ENCODE measurements at places on chromosomes 16 and 17.

GRCh38 chr16:50709980-50710379 lies 16.6 kb downstream of the NOD2 start:
- no peak for DNase-seq

GRCh38 chr17:12553625-12554024 lies 112.1 kb upstream of the MYOCD start:
- DNase-seq = no peak

- no peak for DNase-seq
These were observed 70.6 kb upstream of the MED9 start for GRCh38 chr17:17406225-17406624.

- no peak for DNase-seq
These were observed 17.0 kb downstream of the CAVIN1 start for GRCh38 chr17:42405963-42406495.

GRCh38 chr16:58556678-58557077 lies 41.4 kb downstream of the SETD6 start:
- no peak for DNase-seq

DNA sequence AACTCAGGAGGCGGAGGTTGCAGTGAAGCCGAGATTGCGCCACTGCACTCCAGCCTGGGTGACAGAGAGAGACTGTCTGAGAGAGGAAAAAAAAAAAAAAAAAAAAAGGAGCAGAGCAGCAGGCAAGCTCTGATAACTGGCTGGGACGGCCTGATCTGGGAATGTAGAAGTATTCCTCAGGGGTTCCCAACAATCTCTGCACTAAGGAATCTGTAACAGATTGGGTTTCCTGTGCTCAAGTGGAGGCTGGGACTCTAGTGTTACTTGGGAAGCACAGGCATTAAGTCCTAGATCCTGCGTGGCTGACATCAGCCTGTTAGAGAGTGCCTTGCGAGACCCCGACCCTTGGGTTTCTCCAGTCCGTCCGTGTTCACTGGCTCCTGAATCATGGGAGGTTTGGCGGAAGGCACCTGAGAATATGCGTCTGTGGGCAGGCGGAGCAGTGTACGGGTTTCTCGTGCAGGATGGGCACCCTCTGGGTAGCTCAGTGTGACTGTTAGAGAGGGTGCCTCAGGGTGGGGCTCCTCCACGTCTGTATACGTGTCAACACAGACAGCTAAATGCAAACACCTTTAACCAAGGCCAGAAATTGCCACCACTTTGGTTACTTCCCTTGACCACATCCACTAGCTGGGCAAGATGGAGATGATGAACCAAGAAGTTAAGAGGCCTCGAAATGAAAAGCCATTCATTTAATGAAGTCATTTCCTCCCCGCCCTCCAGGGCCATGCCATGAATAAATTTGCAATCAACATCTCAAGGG lies 174.9 kb upstream of the RPL38 start:
- DNase-seq = no peak

DNA sequence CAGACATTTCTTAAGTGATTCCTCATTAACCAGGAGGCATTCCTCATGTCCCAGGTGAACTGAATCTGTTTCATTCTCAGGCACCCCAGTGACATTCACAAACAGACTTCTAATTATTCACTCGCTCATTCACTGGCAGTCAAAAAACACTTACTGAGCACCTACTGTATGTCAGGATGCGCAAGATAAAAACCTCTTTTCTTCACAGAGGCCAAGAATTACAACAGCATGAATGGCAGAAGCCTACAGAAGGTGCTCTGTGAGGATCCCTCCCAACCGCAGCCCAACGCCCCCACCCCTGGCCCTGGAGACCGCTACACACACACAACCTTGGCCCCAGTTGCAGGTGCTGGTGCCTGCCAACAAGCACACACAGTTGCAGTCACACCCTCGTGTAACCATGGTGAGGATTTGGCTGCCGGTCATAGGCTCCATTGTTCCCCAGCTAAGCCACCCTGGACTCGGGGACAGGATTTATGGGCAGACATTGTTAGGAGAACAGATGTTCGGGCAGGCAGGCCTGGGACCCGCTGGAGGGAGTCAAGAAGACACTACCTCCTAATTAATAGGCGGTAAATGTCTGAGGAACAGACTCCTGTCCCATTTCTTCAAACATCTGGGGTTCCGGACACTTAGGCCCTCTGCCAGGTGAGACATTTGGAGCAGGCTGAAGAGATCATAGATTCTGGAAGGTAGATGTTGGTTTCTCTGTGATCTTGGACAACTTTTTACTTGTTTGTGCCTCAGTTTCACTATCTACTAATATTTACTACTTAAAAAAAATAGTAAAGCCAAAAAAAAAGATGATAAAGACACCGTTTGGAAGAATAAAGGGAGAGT lies 43.2 kb downstream of the CUEDC1 start:
- no peak for DNase-seq

- no peak for DNase-seq
These were observed 19.3 kb downstream of the KNOP1 start for GRCh38 chr16:19698480-19699465.

DNA sequence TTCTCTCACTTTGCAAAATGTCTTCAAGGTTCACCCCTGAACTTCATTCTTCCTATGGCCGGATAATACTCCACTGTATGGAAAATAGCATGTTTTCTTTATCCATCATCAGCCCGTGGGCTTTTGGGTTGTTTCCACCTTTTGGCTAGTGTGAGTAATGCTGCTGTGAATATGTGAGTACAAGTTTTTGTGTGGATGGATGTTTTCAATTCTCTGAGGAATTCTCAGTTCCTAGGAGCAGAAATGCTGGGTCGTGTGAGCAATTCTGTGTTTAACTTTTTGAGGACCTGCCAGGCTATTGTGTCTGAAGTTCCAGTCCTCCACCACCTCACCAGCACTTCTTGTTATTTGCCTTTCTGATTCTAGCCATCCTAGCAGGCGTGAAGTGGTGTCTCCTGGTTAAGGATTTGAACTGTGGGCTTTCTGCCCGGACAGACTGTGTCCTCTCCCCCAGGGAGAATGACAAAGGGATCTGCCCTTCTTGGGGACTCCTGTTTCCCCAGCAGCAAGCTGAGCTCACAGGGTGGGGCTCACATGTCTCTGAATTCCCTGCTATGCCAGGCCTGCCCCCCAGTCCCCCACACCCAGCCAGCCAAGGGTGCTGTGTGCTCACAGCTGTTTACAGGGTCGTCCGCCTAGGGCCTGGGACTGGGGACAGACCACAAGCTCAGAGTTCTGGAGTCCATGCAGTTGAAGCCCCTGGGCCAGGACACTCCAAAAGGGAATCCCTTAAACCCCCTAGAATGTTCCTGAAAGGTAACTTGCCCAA lies 92.2 kb upstream of the CIBAR2 start:
- DNase-seq = no peak

DNA sequence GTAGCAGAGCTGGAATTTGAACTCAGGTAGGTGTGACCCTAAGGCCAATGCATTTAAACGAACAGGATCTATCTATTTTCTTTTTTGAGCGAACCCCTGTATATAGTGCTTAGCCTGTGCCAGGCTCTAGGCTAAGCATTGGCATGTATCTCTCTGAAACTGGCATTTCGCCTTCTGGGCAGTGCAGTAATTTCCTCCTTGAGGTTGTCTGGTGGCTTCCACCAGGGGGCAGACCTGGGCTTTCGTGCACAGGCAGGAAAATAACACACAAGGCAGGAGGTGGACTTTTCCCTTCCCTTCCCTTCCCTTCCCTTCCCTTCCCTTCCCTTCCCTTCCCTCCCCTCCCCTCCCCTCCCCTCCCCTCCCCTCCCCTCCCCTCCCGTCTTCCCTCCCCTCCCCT lies 34.4 kb upstream of the PRKCB start:
- no peak for DNase-seq

DNA sequence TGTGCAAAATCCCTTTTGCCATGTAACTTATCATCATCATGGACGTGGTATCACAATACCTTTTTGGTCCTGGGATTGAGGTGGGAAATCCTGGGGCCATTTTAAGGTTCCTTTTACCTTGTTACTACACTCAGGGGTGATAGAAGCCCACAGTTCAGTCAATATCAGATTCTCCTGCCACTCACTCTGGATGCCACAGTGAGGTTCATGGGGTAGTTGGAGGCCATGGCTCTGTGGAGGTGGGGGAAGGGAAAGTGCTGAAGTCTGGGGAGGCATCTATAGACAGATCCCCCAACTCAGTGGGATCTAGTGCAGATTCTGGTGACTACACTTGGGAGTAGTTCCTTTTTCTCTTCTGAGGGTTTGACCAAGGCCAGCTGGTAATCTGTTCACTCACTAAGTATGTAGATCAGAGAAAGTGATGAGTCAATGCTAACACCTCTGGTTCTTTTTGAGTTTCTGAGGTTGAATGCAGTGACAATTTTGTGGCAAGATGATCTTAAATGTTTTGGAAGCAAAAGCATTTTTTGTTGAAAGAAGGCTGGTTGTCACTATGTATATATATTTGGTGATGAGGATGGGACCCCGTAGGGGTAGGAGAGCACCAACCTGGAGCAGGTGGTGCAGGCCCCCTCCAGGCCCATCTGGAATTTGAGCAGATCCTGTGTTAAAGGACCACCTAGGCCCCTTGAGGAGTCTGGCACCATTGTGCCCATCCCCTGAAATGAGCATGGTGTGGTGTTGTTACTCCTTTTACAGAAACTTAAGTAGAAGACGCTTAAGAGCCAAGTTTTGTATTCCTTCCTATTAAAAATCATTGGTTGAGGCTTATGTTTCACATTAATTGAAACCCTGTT lies 18.8 kb upstream of the IRF8 start:
- DNase-seq = no peak

DNA sequence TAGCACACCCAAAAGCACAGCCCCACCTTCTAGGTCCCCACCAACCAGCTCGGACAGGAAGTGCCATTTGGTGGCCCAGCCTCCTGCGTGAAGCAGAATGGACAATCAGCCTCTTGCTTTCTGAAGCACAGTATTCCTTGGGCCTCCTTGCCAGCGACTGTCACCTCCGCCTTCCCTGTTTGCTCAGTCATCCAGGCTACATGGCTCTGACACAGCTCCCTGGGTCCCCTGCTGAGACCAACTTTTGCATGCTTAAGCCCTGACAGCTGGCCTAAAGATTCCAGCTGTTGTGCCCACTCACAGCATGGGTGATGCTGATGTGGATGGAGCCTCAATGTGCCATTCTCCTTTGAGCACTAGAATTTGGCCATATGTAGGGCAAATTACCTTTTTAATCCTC lies 4.5 kb upstream of the CACNG5 start:
- no peak for DNase-seq

DNA sequence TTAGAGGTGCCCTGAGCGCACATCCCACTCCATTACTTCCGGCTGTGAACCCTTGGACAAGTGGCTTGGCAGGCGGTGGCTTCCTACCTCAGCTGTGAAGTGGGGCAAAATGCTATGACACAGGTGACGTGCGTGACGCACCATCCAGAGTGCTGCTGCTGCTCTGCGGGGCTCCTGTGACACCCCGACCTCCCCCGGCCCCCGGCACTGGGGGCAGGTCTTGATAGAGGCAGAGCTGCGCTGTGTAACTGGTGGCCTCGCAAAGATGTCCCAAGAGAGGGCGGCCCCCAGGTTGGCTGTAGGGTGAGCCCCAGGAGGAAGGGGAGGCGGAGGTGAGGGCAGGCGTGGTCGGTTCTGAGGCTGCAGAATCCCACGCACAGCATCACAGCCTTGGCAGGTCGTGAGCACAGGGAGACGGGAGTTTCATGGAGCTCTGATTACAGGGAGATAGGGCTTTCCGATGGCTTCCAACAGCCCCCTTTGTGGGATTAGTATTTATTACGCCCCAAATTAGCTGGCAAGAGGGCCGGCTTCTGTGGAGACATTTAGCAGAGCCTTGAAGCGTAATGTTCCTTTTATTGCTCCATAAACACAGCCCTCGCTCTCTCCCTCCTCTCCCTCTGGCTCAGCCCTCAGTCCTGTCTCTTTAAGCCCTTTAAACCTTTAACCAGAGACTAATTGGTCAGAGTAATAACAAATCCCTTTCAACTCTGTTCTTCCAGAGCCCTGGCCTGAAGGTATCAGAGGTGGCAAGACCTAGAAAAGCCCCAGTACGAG lies 328.1 kb downstream of the C16orf95 start:
- no peak for DNase-seq

GRCh38 chr16:81758376-81758775 lies 20.7 kb upstream of the PLCG2 start:
- DNase-seq = no peak

All from AG04449 (cell line).